AG09309 (cell line): ENCODE measurements at places on chromosomes 2 and 18.

DNA sequence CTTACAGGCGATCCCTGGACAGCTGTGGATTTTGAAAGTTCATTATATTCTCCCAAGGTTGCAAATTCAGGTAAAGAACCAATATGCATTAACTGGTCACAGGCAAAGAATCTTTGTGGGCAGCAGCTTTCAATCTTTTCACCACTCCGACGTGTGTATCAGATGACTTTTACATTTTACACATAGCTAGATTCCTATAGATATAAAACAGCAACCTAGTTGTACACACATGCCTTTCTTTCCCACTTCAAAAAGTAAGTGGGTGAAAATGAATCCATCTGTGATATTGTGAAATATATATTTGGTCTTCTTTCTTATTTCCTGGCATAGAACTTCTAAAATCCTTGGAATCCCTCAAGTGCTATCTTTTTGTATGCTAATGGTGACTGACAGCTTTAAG is 72.5 kb downstream of the SCG2 start:
- no peak for DNase-seq

GRCh38 chr2:43360137-43360536 is 133.7 kb upstream of the ZFP36L2 start:
- DNase-seq: no peak

- no peak for DNase-seq
Measured at GRCh38 chr2:233414273-233414654, 60.0 kb downstream of the DGKD start.

DNA sequence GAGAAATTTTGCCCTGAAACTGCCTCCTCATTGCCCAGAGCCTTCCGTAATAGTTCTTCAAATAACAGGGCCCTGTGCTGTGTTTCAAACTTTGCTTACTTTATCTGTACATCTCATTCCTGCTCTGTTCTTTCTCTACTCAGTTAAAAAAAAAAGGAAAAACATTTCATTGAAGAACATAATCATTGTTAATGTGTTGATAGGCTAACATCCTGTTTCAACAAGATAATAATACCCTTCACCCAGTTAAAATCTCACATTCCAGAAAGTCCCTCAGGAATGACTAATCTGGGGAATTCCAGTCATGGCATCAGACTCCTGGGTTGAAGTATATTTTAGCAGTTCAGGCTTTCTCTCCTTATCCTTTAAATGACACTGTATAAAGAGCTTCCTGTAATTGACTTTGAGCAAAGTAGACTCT is 45.6 kb upstream of the ITGAV start:
- peak; percentile 50 for DNase-seq

DNA sequence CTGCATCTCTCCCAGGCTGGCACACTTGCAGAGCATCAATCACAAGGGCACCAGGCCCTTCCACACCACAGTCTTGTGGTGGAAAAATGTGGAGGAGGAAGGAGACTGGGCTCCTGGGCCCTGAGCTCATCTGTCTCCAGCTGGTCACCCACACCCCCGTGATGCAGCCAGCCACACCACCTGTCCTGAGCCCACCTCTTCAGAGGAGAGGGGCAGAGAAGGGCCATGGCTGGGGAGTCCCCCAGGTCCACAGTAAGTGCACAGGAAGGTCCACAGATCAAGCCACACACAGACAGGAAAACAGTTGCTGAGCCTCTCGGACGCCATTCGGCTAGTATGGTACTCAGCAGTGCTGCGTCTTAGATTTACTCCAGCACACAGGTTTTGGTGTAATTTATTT is 203.5 kb upstream of the SALL3 start:
- DNase-seq: no peak

- no peak for DNase-seq
Measured at GRCh38 chr2:15311201-15311907, 249.8 kb downstream of the NBAS start.

DNA sequence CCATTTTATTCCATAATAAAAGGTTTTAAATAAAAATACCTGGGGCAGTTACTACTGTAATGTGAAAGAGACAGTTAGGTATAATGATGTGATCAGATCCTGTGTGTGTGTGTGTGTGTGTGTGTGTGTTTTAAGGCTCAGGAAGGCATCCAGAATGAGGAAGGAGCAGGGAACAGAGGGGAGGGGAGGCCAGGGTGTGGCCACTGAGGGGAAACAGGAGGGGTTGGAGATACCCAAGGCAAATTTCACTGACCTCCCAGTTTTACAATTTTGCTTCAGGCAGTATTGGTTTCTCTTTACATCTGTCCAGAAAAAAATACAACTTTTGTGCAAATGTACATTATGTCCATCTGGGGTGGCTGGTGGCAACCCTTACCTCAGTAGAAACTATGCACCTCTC is 163.5 kb upstream of the FBXO11 start:
- no peak for DNase-seq

DNA sequence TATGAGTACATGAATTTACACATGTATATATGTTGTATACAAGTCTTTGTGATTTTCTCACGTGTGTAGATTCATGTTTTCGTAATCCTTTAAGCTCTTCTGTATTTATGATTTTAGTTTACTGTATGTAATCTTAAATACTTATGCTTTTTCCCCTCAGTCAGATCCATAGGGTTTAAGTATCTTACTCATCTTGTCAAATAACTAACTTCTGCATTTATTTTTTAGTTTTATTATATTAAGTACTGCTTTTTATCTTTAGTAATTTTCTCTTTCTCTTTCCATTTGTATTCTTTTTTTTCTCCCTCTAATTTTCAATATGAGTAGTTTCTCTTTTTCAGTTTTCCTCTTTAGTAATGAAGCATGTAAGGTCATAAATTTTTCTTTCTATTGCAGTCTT is 179.4 kb downstream of the LCLAT1 start:
- no peak for DNase-seq

- DNase-seq: no peak
Measured at GRCh38 chr2:142605421-142605820, 272.0 kb upstream of the KYNU start.

- no peak for DNase-seq
Measured at GRCh38 chr2:3633982-3634595, 23.9 kb upstream of the ALLC start.

DNA sequence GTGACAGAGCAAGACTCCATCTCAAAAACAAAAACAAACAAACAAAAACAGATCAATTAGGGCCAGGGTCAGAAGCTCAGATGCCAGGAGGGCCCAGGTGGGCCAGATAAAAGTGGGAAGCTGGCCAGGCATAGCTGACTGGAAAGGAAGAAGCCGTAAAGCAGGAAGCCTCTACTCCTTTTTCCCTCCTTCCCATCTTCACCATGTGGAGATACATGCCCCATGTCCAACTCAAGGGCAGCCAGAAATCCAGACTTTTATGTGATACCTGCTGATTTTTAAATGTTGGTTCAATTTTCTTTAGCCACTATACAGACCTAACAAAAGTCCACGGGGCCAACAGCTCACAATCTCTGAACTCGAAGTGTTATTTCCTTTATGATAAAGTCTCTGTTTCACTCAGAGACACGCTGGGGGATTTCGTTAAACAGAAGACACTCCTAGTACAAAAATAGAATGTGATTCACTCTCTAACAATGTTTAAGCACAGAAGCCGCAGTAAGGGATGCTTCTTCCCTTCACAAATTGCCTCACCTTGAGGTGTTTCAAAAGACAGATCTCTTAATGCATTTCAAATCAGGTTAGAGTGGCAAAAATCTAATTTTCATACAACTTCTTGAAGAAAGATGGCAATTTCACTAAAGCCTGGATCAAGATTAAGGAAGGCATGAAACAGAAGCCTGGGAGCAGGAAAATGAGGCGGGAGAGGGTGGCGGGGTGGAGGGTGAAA is 14.0 kb downstream of the TMEM247 start:
- peak; percentile 24 for DNase-seq

- DNase-seq: no peak
Measured at GRCh38 chr18:13617826-13618515, 108.4 kb downstream of the FAM210A start.

DNA sequence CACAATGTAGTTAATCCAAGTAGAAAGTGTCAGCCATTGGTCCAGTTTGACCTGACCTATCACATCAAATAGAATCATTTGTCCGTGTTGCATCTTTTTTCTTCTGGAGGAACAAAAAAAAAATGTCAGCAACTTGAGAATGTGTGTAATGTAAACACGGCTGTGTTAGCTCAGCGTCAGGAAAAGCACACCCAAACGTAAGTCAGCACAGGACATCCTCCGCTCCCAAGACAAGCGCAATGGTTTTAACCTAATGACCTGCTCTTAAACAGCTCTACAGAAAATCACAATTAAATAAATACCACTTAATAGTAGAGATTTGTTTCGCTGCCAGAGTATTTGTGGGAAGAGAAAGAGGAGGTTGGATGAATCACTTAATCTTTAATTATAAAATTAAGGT is 59.4 kb downstream of the OSR1 start:
- DNase-seq: no peak

GRCh38 chr2:183031911-183032794 is 6.1 kb downstream of the NCKAP1 start:
- DNase-seq: no peak
